ENCODE measurements at places on chromosomes 1 and 21. TPM values are rescaled to one million over a fixed set of nuclear protein-coding genes. Genes with fewer than 3 reads are reported as not detected.
A peak's percentile ranks its signal among the peaks of the same experiment; 100 is the strongest.

SELE gene
- not detected for total RNA-seq

TMEM200B gene
- 2.6 TPM for total RNA-seq

SDCCAG8 gene
- 29.9 TPM for total RNA-seq

FLG2 gene
- total RNA-seq, result not detected

PSEN2 gene
- 0.69 TPM for total RNA-seq

AJAP1 gene
- total RNA-seq, result not detected

TNFRSF1B gene
- 69.4 TPM for total RNA-seq

S100A12 gene
- not detected for total RNA-seq

CAMK2N1 gene
- total RNA-seq, result 0.57 TPM

GRCh38 chr1:159261721-159262494 is 40.2 kb upstream of the FCER1A start:
- peaks cover 7% of the 10 kb centered on the region for H3K4me1 ChIP-seq
- peaks cover 14% of the 10 kb centered on the region for H3K27me3 ChIP-seq
- no peak for DNase-seq
- no peak overlapping the region for H3K27ac ChIP-seq
- no peak overlapping the region for H3K4me3 ChIP-seq

GRCh38 chr1:111030590-111030989 is 66.9 kb upstream of the LRIF1 start:
- no peaks in the 10 kb centered on the region for H3K4me1 ChIP-seq
- H3K4me3 ChIP-seq, result no peak overlapping the region
- peaks cover 9% of the 10 kb centered on the region for H3K27me3 ChIP-seq
- DNase-seq, result peak; percentile 77

DNA sequence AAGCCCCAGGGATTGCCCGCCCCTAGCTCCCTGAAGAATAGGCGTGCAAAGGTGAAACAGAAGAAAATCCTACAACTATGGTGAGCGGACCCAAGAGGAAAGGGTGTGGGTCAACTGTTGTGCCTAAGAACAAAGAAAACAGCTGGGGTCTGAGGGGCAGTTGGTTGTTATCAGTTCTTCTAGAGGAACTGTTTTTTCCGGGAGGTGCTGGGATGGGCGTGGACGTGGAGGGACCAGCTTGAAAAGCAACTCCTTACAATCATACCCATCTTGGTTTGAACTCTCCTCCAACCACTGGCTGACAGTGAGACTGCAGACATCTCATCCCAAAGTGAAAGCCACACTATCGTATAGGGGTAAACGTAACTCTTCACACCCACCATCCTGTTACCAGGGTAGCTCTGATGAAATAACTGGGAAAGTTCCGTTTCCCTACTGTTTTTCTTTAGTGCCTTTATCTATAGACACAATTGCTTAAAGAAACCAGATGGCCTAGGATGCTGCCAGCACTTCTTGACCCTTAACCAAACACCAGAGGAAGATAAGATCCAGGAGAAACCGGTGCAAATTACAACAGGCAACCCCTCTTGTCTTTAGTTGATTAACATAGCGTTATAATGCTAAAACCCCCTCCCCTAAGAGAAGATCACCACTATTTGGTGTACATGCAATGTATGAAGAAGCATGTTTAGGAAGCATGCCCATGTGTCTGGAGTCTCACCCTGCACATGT is 25.6 kb upstream of the FAM89A start:
- H3K36me3 ChIP-seq, result no peaks in the 10 kb centered on the region
- no peaks in the 10 kb centered on the region for H3K4me1 ChIP-seq
- no peaks in the 10 kb centered on the region for H3K27me3 ChIP-seq
- H3K4me3 ChIP-seq, result no peak overlapping the region
- DNase-seq, result no peak
- no peak overlapping the region for H3K27ac ChIP-seq

GRCh38 chr1:52904927-52905698 is 16.4 kb downstream of the ECHDC2 start:
- DNase-seq, result peak; percentile 45
- no peak overlapping the region for H3K27ac ChIP-seq
- H3K27me3 ChIP-seq, result no peaks in the 10 kb centered on the region
- peaks cover 1% of the 10 kb centered on the region for H3K36me3 ChIP-seq
- H3K4me1 ChIP-seq, result no peaks in the 10 kb centered on the region

- no peaks in the 10 kb centered on the region for H3K27me3 ChIP-seq
- H3K36me3 ChIP-seq, result no peaks in the 10 kb centered on the region
- DNase-seq, result peak; percentile 33
- H3K27ac ChIP-seq, result peak overlapping the region; percentile 79
Measured at GRCh38 chr1:8430476-8430875, 112.6 kb downstream of the SLC45A1 start.

DNA sequence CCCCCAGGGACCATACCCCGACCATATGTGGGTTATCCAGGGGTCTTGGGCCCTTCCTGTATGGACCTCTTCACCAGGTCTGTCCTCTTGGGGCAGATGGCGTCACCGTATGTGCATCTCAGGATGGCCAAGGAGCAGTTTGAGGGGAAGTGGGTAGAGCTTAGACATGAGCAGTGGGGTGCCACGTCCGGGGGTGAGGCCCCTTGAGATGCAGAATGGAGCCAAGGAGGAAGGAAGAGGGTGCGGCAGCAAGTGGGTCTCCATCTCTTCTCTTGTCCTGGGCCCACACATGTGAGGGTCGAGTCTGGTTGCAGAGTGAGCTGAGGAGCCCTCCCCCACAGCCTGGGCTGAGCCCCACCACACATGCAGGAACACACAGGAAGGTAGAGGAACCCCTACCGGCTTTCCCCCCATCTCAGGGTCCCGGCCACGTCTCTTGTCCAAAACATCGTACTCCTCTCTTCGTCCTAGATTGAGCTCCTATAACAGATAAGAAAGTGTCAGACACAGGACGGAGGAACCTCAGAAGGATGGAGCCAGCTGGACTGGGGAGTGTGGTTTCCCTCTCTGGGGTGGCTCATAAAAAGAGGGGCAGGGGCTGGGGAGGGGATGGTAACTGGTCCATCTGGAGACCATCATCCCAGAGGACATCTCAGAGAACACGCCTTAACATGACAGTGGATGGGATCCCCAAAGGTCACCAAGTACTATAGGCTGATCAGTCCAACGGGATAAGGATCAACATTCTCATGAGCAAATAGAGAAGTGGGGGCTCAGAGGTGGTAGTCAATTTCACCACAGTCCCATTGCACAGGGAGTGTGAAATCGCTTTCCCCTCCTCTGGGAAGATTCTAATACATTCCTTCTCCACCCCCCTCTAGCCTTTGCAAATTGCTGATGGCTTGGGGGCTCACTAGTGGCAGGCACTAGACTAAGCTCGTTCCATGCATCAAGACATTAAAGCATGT is 79.9 kb downstream of the CD247 start:
- H3K27ac ChIP-seq, result peak overlapping the region; percentile 57
- H3K36me3 ChIP-seq, result peaks cover 32% of the 10 kb centered on the region
- no peaks in the 10 kb centered on the region for H3K27me3 ChIP-seq
- no peak for DNase-seq
- H3K4me1 ChIP-seq, result peaks cover 70% of the 10 kb centered on the region

- H3K27ac ChIP-seq, result no peak overlapping the region
- H3K36me3 ChIP-seq, result no peaks in the 10 kb centered on the region
- no peak overlapping the region for H3K4me3 ChIP-seq
Measured at GRCh38 chr1:119510046-119510445, 3.0 kb downstream of the HSD3B1 start.

DNA sequence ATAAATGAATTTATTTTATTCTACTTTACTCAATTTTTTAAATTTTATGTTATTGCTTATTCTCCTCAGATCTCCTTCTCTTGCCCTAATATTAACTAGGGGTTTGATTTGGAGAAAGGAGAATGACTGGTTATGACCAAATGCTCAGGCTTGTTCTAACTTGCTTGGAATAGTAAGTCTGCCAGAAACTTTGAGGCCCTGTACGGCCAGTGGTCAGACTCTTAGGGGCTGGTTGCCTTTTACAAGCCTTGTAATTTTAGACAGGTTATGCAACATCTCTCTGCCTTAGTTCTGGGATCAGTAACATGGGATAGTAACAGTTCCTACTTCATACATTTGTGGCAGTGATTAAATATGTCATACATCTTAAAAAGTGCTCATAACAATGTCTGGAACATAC is 279.5 kb downstream of the DUSP10 start:
- no peak overlapping the region for H3K4me3 ChIP-seq
- H3K4me1 ChIP-seq, result no peaks in the 10 kb centered on the region
- no peak overlapping the region for H3K27ac ChIP-seq

- no peak overlapping the region for H3K27ac ChIP-seq
- no peaks in the 10 kb centered on the region for H3K36me3 ChIP-seq
- H3K4me1 ChIP-seq, result no peaks in the 10 kb centered on the region
- no peak overlapping the region for H3K4me3 ChIP-seq
- no peak for DNase-seq
- no peaks in the 10 kb centered on the region for H3K27me3 ChIP-seq
Measured at GRCh38 chr1:215792446-215792845, 225.3 kb downstream of the KCTD3 start.

- peak overlapping the region; percentile 86 for H3K27ac ChIP-seq
- peaks cover 59% of the 10 kb centered on the region for H3K4me1 ChIP-seq
- DNase-seq, result peak; percentile 93
- peak overlapping the region; percentile 43 for H3K4me3 ChIP-seq
- H3K36me3 ChIP-seq, result no peaks in the 10 kb centered on the region
- no peaks in the 10 kb centered on the region for H3K27me3 ChIP-seq
Measured at GRCh38 chr1:10510520-10511493, 36.1 kb downstream of the PEX14 start.

DNA sequence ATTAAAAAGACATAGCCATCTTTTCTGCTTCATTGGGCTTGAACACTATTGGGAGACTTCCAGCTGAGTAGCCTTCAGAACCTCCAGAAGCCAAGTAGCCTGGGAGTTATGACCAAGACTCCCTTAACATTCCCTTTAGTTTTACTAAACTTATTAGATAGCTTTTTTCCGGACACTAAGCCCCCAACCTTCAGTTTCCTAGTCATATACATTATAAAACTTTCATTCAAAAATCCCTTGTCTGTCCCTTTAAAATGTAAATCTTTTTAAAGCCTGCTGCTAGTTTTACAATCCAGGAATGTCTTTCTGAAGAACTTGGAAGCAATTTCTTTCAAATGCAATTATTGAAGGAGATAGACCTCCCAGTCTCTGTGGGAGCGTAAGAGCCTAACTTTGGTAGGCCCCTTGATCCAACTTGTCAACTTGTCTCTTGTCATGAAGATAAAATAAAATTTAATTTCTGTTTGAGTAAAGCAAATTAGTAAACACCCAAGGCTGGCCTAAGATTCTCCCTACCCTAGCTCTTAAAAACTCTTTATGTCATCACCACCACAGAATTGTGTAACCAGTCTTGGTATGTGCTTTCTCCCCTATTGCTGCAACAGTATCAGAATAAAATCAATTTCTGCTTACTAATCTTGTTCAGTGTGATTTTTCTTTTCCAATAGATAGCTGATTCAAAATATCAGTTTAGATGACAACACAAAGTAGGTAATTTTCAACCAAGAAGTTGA is 796.2 kb downstream of the PLA2G4A start:
- no peaks in the 10 kb centered on the region for H3K4me1 ChIP-seq
- H3K27me3 ChIP-seq, result no peaks in the 10 kb centered on the region
- DNase-seq, result no peak
- H3K4me3 ChIP-seq, result no peak overlapping the region

- no peak for DNase-seq
- no peak overlapping the region for H3K4me3 ChIP-seq
- no peaks in the 10 kb centered on the region for H3K27me3 ChIP-seq
Measured at GRCh38 chr1:198577444-198577843, 37.0 kb upstream of the ATP6V1G3 start.

DNA sequence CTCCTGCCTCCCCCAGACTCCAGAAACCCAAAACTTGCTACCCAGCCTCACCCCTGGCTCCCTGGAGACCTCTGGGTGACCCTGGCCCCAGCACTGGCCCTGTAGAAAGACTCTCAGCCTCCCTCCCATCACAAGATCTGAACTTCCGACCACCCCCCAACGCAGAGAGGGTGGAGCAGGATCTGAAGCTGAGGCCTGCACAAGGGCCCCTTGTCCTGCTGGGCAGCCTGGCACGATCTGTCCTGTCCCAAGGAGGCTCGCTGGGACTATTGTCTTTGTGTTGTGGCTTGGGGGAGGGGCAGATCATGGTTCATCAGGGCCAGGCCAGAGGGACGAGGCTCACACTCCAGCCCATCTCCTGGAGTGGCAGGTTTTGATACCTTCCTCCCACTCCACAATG is 20.0 kb downstream of the PHLDA3 start:
- H3K27me3 ChIP-seq, result peaks cover 25% of the 10 kb centered on the region
- H3K27ac ChIP-seq, result no peak overlapping the region
- H3K4me3 ChIP-seq, result no peak overlapping the region
- DNase-seq, result no peak
- peaks cover 9% of the 10 kb centered on the region for H3K4me1 ChIP-seq

DNA sequence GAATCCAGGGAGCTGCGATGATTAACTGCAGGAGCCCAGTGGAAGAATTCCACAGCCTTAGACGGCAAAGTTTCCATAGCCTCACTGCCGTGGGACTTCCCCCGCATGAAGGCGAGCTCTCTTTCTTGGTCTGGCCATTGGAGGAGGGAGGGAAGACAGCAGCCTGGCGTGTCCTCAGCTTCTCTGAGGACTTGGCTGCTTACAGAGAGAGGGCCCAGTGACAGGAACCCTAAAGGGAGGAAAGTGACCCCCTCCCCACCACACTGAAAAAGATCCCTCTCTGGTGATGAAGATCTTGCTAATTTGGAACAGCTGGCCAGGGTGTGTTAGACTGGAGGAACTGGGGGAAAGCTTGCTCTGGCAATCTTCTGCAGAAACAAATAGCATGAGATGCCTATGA is 41.0 kb downstream of the ATP2B4 start:
- H3K27me3 ChIP-seq, result no peaks in the 10 kb centered on the region
- DNase-seq, result no peak
- no peak overlapping the region for H3K27ac ChIP-seq
- H3K4me3 ChIP-seq, result no peak overlapping the region
- H3K36me3 ChIP-seq, result no peaks in the 10 kb centered on the region
- peaks cover 22% of the 10 kb centered on the region for H3K4me1 ChIP-seq

- no peak overlapping the region for H3K4me3 ChIP-seq
- peaks cover 39% of the 10 kb centered on the region for H3K27me3 ChIP-seq
- no peaks in the 10 kb centered on the region for H3K36me3 ChIP-seq
- no peak overlapping the region for H3K27ac ChIP-seq
- DNase-seq, result no peak
Measured at GRCh38 chr1:201947697-201948008, 1.3 kb upstream of the LMOD1 start.

DNA sequence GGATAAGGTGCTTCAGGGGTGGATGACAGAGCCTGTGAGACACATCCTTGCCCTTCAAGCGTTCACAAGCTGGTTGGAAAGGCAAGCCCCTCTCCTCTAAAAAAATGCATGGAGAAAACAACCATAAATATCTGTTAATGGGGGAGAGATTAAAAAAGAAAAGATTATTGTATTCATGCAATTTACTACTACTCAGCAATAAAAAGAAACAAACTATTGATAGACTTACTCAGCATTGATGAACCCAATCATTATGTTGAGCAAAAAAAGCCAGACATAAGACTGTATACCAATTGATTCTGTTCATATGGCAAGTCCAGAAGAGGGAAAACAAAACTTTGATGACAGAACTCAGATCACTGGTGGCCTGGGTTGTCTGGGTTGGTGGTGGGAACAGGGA is 138.7 kb upstream of the IRF2BP2 start:
- H3K4me1 ChIP-seq, result no peaks in the 10 kb centered on the region
- no peaks in the 10 kb centered on the region for H3K27me3 ChIP-seq
- H3K27ac ChIP-seq, result no peak overlapping the region
- no peak overlapping the region for H3K4me3 ChIP-seq
- no peak for DNase-seq

GRCh38 chr1:66243548-66244130 is 290.3 kb upstream of the SGIP1 start:
- H3K4me1 ChIP-seq, result peaks cover 38% of the 10 kb centered on the region
- no peak overlapping the region for H3K4me3 ChIP-seq
- no peaks in the 10 kb centered on the region for H3K27me3 ChIP-seq
- H3K27ac ChIP-seq, result no peak overlapping the region
- no peaks in the 10 kb centered on the region for H3K36me3 ChIP-seq

GRCh38 chr1:53390261-53390660 is 62.4 kb upstream of the LRP8 start:
- no peak overlapping the region for H3K27ac ChIP-seq
- no peak for DNase-seq
- H3K36me3 ChIP-seq, result no peaks in the 10 kb centered on the region
- no peak overlapping the region for H3K4me3 ChIP-seq
